Stimulated activated CD8-positive, alpha-beta memory T cell treated with anti-CD3 and anti-CD28 coated beads, Interleukin-2, amount 100 ng/mL, for 1 hour (primary cell): ENCODE measurements at places on chromosomes 5 and 9.

DNA sequence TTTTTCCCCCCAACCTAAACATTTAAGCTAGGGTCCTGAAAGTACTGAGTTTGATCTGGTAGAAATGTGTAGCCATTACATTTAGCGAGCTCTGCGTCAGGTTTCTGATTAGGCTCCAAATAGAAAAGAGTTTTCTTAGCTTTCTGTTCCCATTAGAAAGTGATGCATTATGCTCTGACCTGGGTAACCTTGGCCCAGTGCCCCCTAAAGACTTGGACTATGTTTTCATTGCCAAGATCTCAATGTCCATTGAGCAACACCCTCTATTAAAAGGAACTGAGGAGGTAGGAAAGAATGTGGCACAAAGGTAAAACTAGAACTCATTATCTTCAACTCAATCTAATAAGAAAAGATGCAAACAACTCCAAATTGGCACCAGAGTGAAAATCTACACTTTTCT, 358.9 kb upstream of the PCSK5 start:
- no peak for DNase-seq

DNA sequence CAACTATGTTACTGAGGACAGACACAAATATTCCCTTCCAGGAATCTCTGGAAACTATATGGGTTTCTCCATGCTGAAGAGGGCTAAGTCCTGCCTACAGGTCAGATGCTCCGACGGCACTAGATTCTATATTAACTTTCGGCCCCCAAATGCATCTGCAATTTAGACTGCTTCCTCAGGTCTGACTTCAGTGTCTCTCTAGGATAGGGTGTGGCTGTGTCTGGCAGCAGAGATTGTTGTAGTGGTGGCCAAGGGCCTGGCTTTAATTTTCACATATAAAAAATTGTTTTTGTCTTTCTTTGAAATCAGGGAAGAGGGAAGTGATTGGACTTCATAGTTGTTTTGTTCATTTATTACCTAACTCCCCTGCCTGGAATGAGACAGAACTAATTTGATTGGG, 101.8 kb downstream of the PJA2 start:
- no peak for DNase-seq

DNA sequence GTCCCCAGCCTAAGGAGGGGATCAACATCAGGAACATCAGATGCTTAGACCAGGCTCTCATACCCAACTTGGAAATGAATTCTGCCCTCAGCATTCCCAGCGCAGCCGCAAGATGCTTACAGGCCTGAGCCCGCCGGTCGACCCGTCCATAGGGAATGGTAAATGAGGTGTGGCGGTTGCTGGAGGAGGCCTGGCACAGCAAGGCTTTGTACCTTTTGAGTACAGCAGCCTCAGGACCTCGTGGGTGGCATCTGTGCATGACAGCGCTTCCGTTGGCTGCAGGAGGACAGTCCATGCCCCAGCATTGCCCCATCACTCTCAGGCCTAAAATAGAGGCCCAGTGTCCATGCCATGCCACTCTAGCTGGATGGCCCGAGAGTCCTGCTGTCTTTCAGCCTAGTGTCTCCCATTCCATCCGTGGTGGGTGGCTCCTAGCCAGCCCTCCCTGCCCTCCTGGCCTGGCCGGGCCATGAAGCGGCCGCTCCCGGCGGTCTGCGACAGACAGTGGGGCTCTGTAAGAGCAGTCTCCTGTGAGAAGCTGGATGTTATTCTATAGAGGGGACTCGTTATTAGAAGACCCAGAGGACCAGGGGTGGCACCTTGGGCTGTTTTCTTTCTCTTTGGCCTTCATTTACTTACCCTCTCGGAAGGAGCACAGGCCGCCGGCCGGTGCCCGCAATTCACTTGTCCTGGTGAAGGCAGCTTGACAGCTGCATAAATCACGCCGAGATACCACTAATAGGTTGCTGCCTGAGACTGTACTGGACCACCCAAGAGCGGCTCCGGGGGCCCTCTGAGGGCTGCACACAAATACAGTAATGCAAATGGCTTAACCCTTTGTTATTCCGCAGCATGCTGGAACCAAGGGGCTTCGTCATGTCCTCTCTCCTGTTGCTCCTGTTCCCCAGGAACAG, 223.5 kb upstream of the TUT7 start:
- no peak for DNase-seq

- no peak for DNase-seq
These were observed 409.4 kb upstream of the PTGER4 start for GRCh38 chr5:40270274-40270845.

- DNase-seq: no peak
These were observed 220.9 kb downstream of the ACTL7B start for GRCh38 chr9:108634672-108635462.

- DNase-seq: no peak
These were observed 2.2 kb downstream of the PCDHA13 start for GRCh38 chr5:140883927-140884697.

DNA sequence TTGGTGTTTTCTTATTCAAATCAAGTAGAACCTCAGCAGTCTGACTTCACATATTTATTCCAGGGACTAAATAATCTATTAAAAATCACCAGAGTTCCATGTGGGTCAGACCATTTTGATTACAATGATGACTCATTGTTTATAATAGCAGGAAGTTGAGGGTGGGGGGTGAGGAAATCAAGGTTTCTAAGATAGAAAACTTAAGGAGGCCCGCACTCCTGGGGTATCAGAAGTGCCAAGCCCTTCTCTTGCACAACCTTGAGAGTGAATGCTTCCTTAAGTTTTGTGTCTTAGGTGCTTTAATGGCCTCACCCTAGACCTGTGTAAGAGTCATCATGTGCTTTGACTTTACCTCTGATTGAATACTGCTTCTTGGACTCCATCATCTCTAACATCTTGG, 31.9 kb upstream of the NPR3 start:
- DNase-seq: no peak

DNA sequence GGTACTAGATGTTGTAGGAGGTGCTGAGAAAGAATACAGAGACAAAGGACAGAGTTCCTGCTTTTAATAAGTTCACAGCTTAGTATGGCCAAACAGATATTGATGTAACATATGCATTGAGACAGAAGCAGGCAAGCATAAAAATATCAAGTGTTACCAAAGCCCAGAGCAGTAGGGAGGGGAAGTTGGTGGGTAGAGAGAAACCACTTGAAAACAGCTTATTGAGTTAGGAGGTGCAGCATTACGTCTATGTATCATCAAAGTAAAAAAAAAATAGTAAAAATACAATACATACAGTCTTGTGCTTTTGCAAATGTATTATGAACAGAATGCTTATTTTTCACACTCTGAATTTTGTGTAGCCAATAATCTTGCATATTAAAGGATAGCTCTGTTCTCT, 441.8 kb upstream of the SGCD start:
- DNase-seq: no peak

- no peak for DNase-seq
These were observed 49.0 kb downstream of the PTTG1 start for GRCh38 chr5:160470437-160471361.

GRCh38 chr5:131545845-131546244, 89.2 kb downstream of the RAPGEF6 start:
- no peak for DNase-seq

DNA sequence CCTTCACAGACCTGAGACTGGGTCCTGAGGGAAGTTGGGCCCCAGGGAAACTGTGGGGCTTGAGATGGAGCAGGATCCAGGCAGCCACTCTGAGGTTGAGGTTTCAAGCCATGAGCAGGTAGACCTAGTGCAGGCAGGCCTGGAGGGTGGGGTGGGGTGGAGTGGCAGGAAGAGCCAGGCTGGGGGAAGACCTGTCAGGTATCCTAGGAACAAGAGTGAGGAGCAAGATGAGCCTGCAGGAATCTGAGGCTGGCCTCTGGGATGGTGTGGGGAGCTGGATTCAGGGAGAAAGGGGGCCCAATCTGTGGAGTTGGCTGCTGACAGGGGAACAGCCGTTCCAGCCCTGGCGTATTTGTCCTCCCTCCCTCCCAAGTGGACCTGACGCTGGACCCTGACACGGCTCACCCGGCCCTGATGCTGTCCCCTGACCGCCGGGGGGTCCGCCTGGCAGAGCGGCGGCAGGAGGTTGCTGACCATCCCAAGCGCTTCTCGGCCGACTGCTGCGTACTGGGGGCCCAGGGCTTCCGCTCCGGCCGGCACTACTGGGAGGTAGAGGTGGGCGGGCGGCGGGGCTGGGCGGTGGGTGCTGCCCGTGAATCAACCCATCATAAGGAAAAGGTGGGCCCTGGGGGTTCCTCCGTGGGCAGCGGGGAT, 9.8 kb downstream of the RACK1 start:
- DNase-seq: no peak

GRCh38 chr9:37453827-37454226, 11.4 kb downstream of the ZBTB5 start:
- DNase-seq: no peak
